NCI-H1417 (cell line): ENCODE measurements at places on chromosomes 7 and 10.
A peak's percentile ranks its signal among the peaks of the same experiment; 100 is the strongest.

- no peak for DNase-seq
Observed at GRCh38 chr7:36736090-36736898, 12.0 kb upstream of the AOAH start.

DNA sequence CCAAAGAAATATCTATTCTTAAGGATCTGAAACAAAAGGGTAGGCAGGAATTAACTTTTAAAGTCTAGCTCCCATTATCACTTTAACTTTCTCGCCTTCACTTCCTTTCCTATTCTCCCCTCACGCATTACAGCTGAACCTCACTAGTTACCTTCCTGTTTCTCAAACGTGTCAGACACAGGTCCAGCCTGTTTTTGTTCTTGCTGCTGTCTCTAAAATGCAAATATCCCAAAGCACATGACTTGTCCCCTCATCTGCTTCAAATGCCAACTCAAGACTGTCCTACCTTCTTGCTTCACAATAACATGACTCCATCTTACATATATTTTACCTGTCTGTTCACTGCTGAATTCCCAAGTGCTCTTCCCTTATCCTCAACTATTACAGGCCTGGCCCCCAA lies 17.6 kb downstream of the ZDHHC6 start:
- no peak for DNase-seq

DNA sequence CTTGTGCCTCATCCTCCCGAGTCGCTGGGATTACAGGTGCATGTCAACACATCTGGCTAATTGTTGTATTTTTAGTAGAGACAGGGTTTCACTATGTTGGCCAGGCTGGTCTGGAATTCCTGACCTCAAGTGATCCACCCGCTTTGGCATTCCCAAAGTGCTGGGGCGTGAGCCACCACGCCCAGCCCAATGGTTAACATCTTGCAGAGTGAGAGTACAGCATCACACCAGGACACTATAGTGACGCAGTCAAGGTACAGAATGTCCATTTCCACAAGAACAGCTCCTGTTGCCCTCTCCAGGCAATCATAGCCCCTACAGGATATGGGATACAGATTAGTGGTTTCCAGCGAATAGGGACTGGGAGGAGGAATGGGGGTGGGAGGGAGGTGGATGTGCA lies 34.0 kb downstream of the MYO1G start:
- DNase-seq = no peak

GRCh38 chr10:105974803-105975456 lies 1189.6 kb downstream of the SORCS1 start:
- no peak for DNase-seq

- DNase-seq = no peak
Observed at GRCh38 chr7:97018791-97019531, 5.7 kb downstream of the DLX5 start.

GRCh38 chr10:76252733-76253132 lies 821.3 kb downstream of the LRMDA start:
- no peak for DNase-seq

DNA sequence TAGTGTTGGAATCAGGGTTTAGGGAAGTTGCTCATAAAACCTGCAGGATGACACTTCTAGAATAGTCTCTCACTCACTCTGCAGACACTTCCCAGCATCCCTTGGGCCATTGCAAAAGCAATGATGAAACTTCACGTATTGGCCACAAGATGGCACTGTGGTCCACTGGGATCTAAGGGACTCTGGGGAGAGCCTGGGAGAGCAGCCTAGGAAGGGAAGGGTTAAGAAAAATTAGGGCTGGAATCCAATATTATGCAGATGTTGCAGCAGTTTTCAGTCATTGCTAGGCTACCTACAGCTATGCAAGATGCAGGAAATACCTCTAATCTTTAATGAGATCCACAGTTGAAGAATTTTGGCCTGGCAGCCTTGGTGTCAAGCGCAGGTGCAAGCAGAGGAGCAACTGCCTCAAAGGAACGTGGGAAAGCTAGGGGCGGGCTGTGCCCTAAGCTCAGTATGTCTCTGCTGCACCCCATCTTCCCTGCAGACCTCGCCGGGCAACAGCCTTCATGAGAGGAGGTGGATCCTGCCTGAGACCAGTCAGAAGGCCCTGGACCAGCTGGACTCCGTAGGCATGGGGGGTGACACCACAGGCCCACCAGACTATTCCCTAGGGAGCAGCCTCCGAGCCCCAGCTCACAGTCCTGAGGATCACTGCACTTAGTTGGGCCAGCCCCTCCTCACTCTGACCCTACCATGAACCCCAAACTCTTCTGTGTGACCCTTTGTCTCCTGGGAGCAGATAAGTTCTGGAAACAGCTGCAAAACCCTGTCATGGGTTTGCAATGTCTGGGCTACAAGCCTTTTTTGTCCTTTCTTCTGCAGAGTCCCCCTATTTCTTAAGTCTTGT lies 127.9 kb upstream of the PRSS58 start:
- peak; percentile 73 for DNase-seq

- no peak for DNase-seq
Observed at GRCh38 chr7:36448781-36449379, 59.2 kb downstream of the ANLN start.

DNA sequence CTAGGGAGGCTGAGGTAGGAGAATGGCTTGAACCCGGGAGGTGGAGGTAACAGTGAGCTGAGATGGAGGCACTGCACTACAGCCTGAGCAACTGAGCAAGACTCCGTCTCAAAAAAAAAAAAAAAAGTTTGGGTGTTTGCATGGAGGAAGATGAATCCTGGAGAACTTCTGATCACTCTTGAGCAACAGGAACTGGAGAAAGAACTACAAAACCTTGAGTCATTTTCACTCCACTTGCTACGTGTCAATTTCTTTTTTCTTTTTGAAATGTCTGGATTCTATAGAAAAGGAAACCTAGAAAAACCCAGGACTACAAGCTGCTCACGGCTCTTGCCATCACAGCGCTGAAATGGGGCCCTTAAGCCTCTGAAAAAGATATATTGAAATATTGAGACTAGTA lies 189.6 kb upstream of the NRP1 start:
- no peak for DNase-seq

- DNase-seq = peak; percentile 87
Observed at GRCh38 chr7:69845721-69846495, 247.6 kb downstream of the AUTS2 start.

GRCh38 chr7:130305433-130306042 lies 12.6 kb downstream of the CPA4 start:
- DNase-seq = no peak

DNA sequence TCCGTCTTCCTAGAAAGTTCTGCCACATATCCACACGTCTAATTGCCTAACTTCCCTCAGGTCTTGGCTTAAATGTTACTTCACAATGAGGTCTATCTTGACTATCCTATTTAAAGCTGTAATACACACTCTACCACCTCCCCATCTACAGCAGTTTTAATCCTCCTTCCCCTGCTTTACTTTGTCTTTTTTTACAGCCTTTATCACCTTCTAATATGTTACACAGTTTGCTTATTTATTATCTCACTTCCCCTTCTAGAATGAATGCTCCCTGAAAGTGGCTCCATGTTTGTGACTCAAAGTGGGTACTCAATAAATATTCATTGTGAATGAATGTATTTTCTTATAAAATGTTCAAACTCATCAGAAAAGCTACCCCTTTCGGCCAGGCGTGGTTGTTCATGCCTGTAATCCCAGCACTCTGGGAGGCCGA lies 13.6 kb upstream of the MICU1 start:
- no peak for DNase-seq

DNA sequence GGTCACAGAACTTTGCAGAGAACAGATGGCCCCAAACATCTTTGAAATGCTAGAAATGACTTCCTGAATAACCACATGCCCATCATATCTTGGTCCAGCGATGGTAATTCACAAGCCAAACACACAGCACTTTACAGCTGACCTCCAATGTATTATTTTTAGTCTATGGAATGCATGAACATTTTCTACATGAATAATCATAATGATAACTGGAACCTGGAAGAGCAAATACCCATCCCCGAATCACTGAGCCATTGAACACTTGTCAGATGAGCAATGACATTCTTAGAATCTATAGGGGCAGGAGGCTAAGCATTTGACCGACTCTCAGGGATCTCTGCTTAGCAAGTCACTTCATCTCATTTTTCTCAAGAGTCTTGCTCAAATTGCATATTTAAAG lies 167.3 kb downstream of the CREB5 start:
- no peak for DNase-seq

DNA sequence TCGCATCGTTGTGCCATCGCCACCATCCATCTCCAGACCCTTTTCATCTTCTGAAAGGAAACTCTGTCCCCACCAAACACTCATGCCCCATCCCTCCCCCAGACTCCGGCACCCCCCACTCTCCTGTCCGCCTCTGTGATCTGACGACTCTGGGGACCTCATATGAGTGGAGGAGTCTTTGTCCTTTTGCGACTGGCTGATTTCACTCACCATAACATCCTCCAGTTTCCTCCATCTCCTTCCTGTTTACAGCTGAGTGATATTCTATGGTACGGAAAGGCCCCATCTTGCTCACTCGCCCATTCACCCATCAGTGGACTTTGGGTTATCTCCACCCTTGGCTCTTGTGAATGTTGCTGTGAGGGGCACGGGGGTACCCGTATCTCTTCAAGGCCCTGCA lies 11.8 kb upstream of the INSIG1 start:
- DNase-seq = no peak

DNA sequence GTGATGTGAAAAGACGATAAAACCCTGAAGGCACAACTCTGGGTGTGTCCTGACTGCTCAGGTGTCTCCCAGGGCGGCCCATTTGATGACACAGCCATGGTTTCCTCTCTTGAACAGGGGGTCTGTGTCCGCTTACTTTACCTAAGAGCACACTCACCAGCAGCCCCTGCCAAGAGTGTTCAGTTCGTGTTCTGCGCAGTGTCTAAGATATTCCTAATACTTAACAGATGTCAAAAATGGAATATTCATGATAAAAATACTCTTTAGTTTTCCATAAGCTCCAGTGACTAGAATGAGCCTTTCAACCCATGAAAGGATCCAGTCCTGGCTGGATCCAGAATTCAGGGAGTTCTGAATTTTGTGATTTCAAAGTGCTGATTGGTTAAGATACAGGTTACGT lies 492.4 kb downstream of the TNS3 start:
- no peak for DNase-seq

- no peak for DNase-seq
Observed at GRCh38 chr7:137952426-137952805, 49.5 kb downstream of the CREB3L2 start.

DNA sequence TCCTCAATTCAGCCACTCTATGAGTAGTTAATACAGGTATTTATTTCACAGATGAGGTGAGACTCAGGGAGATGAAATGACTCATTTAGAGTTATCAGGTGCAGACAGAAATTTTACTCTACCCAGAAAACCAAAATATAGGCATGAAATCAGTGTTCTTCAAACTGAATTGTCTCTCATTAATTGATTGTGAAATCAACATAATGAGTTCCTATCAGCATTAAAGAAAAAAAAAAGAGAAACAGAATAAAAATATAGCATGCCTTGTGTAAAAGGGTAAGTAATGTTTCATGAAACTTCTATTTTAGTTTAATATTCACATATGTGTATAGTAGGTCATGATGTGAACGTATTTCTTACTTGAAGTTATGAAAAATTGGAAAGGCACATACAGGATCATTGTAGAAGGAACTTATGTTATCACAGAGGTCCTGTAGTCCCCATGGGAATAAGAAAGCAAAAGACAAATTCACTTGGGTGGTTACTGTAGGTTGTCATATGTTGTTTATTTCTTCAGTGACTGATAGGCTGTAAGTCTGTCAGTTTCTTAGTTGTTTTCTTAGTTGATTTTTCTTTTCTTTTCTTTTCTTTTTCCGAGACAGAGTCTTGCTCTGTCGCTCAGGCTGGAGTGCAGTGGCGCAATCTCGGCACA lies 47.5 kb downstream of the KAT6B start:
- DNase-seq = no peak

DNA sequence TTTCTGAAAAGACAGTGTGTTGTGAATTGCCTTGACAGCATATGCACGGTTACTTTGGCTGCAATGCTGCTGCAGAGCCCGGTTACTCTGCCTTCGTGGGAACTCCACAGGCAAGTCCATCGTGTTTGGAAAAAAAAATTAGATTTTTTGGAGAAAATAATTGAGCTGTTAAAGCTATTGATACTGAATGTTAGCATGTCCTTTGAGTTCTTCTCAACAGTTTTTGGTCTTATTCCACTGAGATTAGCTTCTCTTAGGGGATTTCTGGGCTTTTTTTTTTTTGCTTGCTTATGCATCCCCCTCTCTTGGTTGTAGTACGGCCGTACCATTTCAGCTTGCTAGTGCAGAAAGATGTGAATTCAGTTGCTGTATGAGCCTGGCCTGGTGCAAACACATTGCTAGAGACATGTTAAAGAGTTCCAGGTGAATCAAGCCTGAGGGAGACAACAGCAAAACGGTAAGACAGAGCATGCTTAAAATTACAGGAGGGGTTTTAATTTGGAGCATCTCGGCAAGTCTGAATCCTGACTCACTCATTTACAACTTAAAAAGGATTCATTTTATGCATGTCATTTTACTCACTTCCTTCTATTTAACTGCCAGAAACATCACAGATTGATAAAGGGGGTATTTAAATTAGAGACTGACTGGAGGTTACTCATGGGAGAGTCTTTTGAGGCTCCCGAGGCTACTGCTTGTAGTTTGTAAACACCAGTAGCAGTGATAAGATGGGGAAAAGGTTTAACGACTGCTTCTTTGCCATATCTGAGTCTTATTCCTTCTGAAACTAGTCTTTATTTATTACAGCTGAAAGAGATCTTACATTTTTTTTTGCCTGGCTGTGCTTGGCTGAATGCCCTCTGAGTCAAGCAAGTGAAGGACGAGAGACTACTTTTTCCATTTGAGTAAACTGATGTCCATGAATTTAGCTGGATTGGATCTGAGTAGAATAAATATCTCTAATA lies 113.7 kb downstream of the CDK14 start:
- DNase-seq = no peak

DNA sequence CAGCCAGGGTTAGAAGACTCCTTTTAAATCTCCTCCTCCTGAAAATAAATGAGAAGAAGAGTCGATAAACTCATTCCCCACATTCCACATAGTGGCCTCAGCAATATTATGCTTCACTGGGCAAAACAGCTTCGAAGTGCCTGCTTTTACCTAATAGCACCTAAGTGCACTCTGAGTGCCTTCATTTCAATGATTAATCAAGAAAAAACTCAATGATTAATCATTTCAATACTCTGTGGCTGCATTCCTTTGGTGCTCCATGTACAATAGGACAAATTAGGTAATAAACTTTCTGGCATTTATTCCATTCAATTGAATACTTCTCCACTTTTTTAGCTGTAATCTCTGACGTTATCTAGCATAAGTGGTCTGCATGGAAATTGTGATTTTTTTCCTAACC lies 174.6 kb downstream of the CCDC71L start:
- DNase-seq = no peak

DNA sequence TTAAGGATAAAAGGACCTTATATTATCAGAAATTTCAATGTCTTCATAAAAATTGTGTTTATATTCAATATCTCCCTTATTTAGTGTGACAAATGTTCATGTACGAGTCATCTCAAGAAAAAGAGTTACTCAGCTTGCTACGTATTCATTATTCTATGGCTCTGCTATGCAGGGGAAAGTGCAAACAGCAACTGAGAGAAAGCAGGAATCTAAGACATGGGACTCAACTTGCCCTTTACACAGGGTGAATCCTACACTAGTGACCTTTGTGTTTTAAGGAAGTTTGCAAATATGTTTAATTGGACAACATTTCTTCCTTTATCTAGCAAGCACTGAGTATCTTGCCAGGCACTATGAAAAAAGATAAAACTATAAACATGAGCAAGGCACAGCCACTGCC lies 104.7 kb downstream of the NPSR1 start:
- DNase-seq = no peak

GRCh38 chr10:29131952-29132547 lies 156.8 kb upstream of the LYZL1 start:
- peak; percentile 5 for DNase-seq
